ENCODE measurements at places on chromosomes 2 and 18.

DNA sequence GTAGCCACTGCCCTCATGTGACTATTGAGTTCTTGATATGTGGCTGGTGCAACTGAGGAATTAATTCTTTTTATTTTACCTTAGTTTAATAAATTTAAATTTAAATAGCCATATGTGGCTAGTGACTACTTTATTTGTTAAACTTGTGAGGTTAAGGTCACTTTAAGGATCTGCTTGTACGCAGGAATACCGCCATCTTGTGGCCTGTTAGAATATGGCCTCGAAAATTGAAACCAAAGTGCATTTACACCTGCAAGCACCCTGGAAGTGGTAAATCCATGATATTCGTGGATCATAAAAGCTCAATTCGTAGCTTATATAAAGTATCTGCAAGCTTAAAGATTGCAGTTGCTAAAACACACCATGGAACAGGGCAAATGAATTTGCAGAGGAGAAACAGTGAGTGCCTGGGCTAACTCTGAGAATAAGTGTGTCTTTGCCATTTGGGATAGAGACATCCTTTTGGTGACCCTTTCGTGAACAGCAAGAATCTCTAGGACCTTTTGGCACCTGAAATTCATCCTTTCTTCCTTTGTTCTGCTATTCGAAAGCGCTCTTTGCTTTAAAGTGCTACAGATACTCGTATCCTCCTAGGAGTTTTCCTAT is 59.9 kb upstream of the REG3A start:
- peak; percentile 6 for DNase-seq

DNA sequence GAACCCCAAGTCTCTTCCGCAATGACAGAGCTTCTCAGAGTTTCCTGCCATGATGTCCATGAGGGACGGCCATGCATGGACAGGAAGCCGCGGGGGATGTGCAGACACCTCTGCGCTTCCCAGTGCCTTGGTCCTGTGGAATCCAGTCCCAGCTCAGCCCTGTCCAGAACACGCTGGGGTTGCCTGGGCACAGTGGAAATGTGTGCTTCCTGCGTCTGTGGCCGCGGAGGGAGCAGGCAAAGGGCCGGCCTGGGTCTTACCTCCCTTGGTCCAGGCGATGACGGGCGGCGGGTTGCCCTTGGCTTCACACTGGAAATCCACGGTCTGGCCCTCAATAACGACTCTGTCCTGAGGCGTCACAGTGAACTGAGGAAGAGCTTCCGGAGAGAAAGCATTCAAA is 79.6 kb downstream of the PXDN start:
- DNase-seq = no peak

- no peak for DNase-seq
Measured at GRCh38 chr18:27419646-27420045, 234.5 kb upstream of the CHST9 start.

GRCh38 chr18:59996370-59996966 is 96.7 kb downstream of the PMAIP1 start:
- peak; percentile 6 for DNase-seq

GRCh38 chr18:37400802-37401201 is 164.8 kb downstream of the CELF4 start:
- no peak for DNase-seq

- DNase-seq = no peak
Measured at GRCh38 chr2:60498127-60498815, 55.2 kb downstream of the BCL11A start.

GRCh38 chr2:96580771-96581170 is 44.2 kb downstream of the ARID5A start:
- DNase-seq = no peak

All from CD4-positive, alpha-beta T cell treated with Interleukin-2 at 100 ng/mL for 4 hours (primary cell).